Activated CD8-positive, alpha-beta memory T cell treated with anti-CD3 and anti-CD28 coated beads for 4 hours (primary cell): ENCODE measurements at places on chromosomes 11 and 22.

GRCh38 chr11:86565388-86565787 lies 107.0 kb downstream of the ME3 start:
- no peak for DNase-seq

DNA sequence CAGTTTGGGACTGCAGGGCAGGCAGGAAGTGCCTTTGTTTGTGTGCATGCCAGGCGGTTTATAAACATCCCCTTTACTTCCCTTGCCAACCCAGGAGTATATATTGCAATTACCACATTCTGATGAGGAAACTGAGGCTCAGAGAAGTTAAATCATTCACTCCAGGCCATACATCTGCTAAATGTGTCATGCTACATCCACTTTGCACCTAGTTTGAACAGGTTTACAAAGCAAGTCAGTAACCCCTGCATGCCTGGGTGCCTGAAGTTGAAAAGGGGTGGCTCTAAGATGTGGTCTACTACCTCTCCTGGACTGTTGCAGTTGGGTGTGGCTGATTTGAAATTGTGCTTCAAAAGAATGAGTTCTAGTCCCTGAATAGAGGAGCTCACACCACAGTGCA lies 23.6 kb downstream of the FLI1 start:
- DNase-seq: no peak

DNA sequence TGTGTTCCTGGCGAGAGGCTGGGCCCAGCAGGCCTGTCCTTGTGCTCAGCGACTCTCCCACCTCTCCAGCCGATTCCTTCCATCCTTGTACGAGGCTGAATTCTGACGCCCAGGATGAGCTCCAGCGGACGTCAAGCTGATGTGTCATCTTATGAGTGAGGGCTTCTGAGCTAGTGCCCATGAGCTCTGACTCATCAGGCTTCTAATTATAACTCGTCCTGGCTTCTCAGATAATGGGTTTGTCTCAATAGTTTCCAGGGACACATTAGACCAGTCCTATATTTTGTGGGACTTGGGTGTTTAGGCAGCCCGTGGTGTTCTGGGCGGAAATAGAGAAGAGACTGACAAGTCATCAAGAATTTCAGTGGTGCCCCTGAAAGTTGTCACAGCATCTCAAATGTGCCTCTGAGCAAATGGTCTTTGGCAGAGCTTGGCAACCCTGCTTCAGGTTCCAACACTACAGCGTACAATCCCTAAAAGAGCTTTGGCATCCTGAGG lies 108.2 kb upstream of the CD44 start:
- no peak for DNase-seq

DNA sequence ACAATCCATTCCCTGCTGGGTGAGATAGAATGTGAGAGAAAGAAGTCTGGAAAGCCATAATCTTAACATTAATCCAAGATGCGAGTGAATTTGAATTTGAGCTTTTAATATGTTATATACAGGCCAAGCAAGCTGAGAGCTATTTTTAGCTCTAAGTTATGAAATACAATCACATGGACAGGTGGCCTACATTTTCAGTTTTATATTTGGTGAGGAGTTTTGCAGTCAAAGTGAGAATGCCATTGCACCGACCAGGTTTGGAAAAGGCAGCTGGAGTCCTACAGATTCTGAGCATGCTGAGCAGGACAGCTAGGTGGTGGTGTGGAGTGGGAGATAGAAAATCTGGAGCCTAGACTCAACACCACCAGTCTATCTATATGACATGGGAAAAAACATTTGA lies 12.0 kb downstream of the OR5B21 start:
- DNase-seq: no peak

- DNase-seq: no peak
Measured at GRCh38 chr22:35593891-35594470, 23.1 kb downstream of the MB start.
